Retinal pigment epithelial cell (primary cell): ENCODE measurements at places on chromosomes 16 and 17.

DNA sequence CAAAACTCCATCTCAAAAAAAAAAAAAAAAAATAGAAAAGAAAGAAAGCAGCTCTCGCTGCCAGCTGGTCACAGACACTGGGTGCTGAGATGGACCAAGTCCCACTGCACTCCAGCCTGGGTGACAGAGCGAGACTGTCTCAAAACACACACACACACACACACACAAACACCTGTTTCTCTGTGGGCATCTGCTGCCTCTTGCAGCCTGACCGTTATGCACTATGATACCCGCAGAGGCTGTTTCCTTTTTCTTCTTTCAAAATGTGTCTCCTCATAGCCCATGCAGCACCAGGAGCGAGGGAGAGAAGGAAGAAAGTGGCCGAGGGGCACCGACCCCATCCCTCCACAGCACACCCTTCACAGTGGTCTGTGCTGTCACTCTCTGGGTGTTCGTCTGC is 36.9 kb upstream of the KLHDC4 start:
- DNase-seq: no peak

DNA sequence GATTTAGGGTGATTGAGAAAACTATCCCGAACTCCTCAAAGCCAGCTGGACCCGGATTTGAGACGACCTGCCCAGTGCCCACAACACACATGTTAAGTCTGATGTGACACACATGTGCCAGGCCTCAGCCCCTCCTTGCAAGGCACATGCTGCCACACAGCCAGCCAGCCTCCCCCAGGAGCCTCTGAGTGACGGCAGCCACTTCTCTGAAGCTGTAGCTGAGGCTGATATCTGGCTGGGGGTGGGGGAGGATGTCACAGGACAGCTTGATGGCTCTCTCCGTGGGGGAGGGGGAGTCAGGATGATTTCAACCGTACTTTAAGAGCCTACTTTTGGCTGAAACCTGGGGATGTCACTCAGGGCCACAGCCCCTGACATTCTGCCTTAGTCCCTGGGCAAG is 40.9 kb downstream of the SRCIN1 start:
- DNase-seq: no peak

- DNase-seq: no peak
Measured at GRCh38 chr16:78740269-78740668, 640.8 kb downstream of the WWOX start.

- no peak for DNase-seq
Measured at GRCh38 chr16:70467113-70467512, 12.7 kb downstream of the FCSK start.

GRCh38 chr16:59905606-59906005 is 1171.5 kb upstream of the GOT2 start:
- DNase-seq: no peak

GRCh38 chr16:88451586-88452481 is 1.2 kb upstream of the ZFPM1 start:
- no peak for DNase-seq
